ENCODE measurements at places on chromosomes 11 and 22.

DNA sequence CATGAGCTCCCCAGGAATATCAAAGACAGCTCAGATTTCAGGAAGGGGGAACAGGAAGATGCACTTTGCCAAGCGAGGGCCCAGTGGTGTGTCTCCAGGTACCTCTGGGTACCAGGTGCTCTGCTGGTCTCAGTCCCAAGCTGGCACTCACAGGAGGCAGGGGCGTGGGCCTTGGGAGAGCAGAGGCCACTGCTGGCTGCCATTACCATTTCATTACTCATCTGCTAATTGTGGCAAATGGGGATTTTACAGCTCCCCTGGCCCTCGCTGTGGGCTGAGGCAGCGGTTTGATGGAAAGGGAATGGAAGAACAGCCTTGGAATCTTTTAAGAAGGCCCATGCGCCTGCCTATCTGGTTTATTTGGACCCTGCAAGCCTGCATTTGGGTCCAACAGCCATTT, 192.0 kb upstream of the NAV2 start:
- no peak for DNase-seq

- DNase-seq: no peak
These were observed 38.1 kb downstream of the GRAMD4 start for GRCh38 chr22:46657996-46658947.

DNA sequence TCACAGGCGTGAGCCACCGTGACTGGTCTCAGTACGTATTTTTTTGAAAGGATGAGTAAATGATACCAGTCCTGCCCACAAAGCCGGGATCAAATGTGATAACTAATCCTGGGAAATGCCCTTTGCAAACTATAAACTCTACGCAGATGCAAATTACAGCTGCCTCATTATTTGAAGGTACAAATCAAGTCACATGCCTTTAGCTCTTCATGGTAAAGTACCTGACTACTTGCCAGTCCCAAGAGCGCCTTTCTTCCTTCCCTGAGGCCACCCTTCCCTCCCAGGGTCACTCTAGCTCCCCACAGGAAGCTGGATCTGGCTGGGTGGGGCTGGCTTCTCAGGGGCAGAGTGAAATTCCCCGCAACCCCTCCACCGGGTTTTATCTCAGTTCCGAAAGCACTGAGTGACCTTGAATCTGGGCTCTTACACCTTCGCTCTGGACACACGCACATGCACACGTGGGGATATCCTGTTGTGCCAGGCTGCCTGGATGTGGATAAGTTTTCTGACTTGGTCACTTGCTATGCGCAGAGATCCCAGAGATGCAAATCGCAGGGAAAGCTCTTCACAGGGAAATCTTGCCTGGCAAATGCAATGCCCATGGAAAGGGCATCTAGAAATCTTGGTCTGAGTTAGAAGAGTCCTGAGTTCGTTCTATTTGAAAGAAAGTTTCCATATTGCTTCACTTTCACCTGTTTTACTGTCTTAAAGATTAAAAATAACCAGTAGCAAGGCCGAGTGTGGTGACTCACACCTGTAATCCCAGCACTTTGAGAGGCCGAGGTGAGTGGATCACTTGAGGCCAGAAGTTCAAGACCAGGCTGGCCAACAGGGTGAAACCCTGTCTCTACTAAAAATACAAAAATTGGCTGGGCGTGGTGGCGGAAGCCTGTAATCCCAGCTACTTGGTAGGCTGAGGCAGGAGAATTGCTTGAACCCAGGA, 8.5 kb downstream of the A4GALT start:
- DNase-seq: no peak

DNA sequence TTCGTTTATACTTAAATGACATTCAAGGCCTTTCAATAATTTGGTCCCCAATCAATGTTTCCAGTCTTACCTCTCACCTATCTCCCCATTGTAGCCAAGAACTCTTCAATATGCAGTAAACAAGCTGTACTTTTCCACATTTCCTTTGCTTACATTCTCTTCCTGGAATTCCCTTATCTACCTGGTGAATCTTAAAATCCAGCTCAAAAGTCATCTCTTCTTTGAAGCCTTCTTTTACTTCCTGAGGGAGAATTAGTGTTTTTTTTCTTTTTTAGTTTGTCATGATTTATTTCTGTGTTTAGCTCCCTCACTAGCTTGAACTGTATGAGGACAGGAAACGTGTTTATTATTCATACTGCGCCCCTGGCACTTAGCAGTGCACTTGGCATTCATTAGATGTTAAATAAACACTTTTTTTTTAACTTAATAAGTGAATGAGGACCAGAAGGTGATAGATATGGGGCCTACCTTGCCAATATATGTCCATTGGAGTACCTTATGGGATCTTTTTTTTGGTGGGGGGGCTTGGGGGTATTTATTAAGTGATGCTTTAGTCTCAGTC, 4.9 kb upstream of the PTS start:
- no peak for DNase-seq

DNA sequence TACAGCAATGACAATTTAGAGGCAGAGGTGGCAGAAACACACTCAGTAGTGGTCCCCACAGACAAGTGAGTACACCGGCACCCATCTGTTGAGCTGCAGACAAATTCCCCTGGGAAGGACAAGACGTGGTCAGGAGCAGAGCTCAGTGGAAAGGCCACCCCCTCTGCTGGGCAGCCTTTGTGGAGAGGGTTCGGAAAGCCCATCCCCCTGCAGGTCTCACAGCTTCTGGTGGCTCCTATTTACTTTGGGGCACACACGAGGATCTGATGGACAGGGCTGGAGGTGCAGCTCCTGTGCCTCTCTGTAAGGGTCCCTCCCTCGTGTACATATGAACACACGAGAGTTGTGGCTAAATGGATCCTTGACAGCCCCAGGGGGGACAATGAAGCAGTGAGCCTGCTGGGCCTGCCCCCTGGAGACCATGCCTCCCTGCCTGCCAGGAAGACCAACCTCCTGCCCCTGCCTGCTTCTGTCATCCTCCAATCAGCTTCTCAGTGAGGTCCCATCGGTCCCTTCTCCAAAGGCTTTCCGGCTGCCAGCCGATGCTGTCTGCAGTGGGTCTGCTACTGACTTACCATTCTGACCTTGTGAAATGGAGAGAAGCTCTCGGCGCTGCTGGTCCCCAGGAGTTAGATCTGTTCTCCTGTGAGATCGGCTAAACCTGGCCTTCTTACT, 161.5 kb downstream of the CACNA1I start:
- DNase-seq: no peak

DNA sequence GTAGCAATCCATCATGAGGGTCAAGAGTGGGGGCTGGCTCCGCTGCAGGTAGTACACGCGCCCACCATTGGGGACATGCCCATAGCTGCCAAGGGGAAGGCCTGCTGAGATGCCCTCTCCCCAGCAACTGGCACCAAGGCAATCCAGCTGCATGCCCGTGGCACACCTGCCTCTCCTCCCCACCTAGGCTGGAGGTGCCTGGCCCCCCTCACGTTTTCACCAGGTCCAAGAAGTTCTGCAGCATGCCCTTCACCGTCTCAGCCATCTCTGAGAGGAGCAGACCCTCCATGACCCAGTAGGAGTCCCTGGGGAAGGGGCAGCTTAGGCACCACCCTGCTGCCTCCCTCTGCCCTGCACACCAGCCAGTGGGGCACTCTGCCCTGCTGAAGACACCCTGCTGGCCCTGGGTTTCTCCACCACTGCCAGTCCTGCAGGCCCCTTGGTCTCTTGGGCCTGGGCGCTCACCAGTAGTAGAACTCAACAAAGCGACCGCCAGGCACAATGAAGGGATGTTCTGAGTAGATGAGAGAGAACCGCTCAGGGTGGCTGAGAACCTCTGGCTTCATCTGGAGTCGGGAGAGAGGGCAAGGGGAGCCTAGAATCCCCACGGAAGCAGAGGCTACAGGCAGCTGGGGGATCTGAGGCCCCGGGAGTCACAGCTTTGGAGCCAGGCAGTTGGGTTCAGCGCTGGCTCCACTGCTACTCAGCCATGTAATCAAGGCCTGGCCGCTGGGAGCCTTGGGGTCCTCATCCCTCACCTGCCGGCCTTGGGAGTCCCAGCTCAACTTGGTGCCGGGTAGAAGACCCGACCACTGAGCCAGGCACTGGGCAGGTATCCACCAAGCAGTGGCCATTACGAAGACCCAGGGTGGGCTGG, 17.8 kb downstream of the TREH start:
- DNase-seq: no peak

DNA sequence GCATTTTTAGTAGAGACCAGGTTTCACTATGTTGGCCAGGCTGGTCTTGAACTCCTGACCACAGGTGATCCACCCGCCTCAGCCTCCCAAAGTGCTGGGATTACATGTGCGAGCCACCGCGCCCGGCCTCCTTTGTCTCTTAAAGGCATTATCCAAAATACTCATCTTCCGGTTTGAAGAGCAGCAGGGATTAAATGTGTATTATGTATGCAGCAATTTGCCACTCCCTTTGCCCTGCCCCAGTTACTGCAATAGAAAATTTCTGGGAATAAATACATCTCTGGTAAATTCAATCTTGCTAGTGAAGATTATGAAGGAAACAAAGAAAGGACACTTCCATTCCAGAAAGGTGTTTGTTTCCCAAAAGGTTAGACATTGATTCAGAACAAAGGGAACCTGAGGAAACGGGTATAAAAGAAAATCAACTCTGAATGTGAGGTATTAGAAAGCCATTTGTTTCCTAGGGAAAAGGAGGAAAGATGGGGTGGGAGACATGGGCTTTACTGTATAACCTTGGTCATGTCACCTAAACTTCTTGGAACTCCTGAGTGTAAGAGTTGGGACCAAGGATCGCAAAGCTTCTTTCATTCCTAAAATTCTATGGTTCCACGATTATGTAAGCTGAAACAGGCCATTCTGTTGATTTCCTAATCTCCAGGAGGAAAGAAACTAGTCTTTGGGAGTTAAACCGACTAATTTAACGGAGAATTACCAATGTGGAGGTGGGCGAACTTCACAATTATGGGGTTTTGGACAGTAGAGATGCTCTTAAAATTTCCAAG, 959 bp upstream of the HIPK3 start:
- no peak for DNase-seq

GRCh38 chr22:29811377-29811776, 26.7 kb downstream of the ASCC2 start:
- DNase-seq: no peak

Data from CD8-positive, alpha-beta T cell (primary cell).